T-helper 9 cell (primary cell): ENCODE measurements at places on chromosomes 3 and 15.

- no peak for DNase-seq
Measured at GRCh38 chr3:134495980-134496379, 10.1 kb downstream of the CEP63 start.

GRCh38 chr3:112087746-112088145, 1.6 kb downstream of the C3orf52 start:
- no peak for DNase-seq

DNA sequence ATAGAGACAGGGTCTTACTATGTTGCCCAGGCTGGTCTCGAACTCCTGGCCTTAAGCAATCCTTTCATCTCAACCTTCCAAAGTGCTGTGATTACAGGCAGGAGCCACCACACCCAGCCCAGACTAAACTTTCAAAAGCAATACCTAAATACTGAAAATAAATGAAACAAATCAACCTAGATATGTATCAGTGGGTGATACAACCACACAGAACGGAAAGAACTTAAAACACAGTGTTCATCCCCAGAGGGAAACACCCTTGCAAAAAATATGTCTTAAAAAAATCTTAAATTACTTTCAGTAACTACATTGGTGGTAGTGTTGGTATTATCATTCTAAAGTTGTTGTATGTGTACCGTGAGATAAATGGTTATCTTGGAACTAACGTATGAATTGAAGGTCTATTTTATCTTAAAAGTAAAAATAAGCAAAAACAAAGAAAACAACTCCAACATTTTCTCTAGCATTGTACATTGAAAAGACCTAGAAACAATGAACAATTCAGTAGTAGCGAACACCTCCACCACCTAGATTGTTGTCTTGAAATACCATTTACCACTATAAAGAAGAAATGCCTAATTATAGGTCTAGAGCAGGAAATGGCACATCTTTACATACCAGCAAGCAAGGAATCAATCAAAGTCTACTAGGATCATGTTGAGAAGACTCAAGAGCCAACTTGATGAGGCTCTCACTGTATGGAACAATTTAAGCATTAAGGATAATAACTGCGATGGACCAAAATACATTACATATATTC, 24.7 kb downstream of the SLTM start:
- no peak for DNase-seq

DNA sequence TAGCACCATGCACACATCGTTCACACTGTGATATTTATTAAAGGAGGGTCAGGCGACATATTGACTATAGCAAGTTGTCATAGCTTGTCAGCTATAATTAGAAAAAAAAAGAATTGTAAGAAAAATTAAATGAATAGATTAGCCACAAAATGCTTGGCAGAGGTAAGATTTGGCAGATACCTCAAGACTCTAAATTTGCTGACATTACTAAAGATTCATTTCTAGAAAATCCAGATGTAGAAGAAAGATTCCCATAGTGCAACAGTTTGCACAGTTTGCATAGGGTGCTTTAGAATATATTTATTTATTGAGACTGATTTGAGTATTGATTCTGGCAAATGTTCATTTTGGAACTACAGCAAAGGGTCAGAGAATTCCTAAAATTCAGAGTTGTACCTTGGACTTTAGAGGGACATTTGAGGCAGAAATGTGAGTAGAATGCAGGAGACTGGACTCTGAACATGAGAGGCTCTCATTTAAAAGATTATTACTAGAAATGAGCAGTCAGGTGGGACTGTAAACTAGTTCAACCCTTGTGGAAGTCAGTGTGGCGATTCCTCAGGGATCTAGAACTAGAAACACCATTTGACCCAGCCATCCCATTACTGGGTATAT, 102.0 kb upstream of the BHLHE40 start:
- no peak for DNase-seq

DNA sequence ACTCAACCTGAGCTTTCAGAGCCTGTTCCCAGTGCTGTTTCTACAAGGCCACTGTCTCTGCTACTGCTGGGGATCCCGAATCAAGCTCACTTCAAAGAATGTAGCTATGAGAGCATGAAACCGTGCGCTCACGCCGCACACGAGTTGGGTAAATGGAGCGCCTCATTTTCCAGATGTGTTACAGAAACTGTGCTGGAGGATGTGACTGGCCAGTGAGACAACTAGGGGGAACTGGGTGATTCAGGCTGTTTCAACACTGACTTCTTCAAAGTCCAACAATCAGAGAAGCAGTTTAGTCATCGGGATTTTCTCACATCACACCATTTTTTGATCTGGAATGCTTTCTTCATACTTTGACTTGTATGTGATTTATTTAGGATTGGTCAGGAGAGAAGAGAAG, 3.5 kb downstream of the ZNF710 start:
- no peak for DNase-seq
